ENCODE measurements at places on chromosomes 5 and 9. TPM values are rescaled to one million over a fixed set of nuclear protein-coding genes. Genes with fewer than 3 reads are reported as not detected.

The LIFR gene
- total RNA-seq: 110 TPM

The DNAJC21 gene
- 24.1 TPM for total RNA-seq

The FAT2 gene
- total RNA-seq: not detected

The CKMT2 gene
- 20.6 TPM for total RNA-seq

- no peak overlapping the region for H3K4me3 ChIP-seq
- H3K27ac ChIP-seq: peak overlapping the region; percentile 4
- no peaks in the 10 kb centered on the region for H3K36me3 ChIP-seq
- peaks cover 12% of the 10 kb centered on the region for H3K4me1 ChIP-seq
- DNase-seq: no peak
- H3K27me3 ChIP-seq: no peaks in the 10 kb centered on the region
These were observed 31.7 kb downstream of the SLC35A4 start for GRCh38 chr5:140596321-140596741.

GRCh38 chr5:115602591-115603125 is 379 bp upstream of the TICAM2 start:
- H3K4me1 ChIP-seq: peaks cover 23% of the 10 kb centered on the region
- H3K36me3 ChIP-seq: no peaks in the 10 kb centered on the region
- peak overlapping the region; percentile 98 for H3K4me3 ChIP-seq

DNA sequence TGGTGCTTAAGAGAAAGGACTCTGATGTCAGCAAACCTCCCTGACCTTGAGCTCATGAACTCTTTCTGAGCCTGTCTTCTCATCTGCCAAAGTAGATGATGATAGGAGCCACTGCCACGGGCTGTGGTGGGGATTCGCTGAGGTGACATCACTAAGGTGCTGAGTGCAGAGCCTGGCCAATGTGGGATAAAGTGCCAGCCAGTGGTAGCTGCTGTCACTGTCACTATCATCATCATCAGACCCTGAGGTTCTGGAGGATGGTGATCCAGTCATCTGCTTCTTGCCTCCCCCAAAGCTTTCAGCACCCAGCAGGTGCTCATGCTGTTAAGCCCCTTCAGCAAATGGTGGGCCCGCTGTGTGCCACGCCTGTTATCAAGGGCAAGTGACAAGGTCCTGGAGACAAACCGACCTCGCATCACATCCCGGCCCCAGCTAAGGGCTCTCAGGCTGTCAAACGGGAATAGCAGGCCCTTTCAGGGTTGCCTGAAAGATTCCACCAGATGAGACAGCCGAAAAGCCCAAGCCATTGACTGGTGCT is 6.4 kb downstream of the FPGS start:
- H3K27me3 ChIP-seq: no peaks in the 10 kb centered on the region
- no peak overlapping the region for H3K27ac ChIP-seq
- H3K4me3 ChIP-seq: no peak overlapping the region
- DNase-seq: no peak
- H3K4me1 ChIP-seq: peaks cover 27% of the 10 kb centered on the region
- peaks cover 47% of the 10 kb centered on the region for H3K36me3 ChIP-seq

GRCh38 chr5:107472620-107473064 is 198.1 kb downstream of the EFNA5 start:
- H3K36me3 ChIP-seq: no peaks in the 10 kb centered on the region
- no peak overlapping the region for H3K27ac ChIP-seq
- DNase-seq: no peak
- H3K4me1 ChIP-seq: peaks cover 22% of the 10 kb centered on the region

DNA sequence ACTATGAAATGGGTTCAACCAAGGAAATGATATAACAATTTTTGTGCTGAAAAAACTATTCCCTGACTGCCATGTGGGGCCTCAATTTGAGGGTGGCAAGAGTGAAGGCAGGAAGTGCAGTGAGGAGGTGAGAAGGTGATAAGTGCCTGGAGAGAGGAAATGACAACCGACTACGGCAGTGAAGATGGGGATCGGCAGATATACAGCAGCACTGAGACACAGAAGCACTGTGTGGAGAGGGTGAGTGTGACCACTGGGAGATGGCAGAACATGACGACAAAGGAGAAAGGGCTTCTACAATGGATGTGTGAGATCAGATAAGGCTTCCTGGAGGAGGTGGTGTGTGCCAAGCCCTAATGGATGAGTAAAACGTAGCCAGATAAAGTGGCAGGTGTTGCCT is 271.8 kb downstream of the TRIM32 start:
- no peaks in the 10 kb centered on the region for H3K27me3 ChIP-seq
- H3K4me3 ChIP-seq: no peak overlapping the region
- H3K36me3 ChIP-seq: no peaks in the 10 kb centered on the region
- no peak for DNase-seq
- H3K4me1 ChIP-seq: peaks cover 5% of the 10 kb centered on the region
- no peak overlapping the region for H3K27ac ChIP-seq
